ENCODE measurements at places on chromosomes 6 and 20.

DNA sequence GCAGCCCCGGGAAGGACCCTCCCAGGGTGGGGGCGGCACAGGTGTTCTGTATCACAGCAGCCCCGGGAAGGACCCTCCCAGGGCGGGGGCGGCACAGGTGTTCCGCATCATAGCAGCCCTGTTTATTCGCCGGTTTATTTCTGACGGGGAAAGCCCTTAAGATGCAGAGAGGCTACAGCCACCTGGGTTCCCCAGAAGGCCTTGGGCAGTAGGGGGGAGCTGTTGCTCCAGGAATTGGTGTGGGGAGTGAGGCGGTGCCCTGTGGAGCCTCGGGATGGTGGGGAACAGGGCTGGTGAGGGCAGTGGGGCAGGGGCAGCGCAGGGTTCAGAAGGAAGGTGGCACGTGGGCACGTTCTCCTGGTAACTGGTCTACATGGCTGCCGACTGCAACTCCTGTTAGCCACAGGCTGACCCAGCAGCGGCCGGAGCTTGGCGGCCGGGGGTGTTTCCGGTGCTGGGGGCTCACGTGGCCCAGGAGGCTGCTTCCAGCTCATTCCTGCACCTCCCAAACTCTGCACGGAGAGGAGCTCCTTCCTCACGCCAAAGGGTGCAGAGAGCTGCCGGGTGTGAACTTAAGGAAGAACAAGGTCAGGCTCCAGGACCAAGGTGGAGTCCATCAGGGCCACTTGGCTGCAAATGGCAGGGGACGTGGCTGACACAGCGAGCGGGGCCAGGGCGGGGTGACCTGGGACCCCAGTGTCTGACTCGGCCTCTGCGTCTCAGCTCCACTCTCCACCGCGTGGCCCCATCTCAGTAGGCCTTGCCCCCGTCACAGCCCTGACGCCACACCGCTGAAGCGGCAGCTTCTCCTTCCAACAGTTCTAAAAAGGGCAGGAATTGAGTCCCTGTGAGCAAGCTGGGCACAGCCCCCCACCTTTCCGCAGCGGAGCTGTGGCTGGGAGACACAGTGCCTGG is 13.2 kb downstream of the SLCO4A1 start:
- no peak for DNase-seq

GRCh38 chr20:3430376-3431069 is 23.1 kb upstream of the DNAAF9 start:
- DNase-seq = no peak

GRCh38 chr6:134774201-134774638 is 175.7 kb downstream of the ALDH8A1 start:
- peak; percentile 35 for DNase-seq

GRCh38 chr6:14912706-14913105 is 333.2 kb upstream of the JARID2 start:
- DNase-seq = no peak

- DNase-seq = no peak
These were observed 35.8 kb upstream of the SHLD1 start for GRCh38 chr20:5714261-5715041.

DNA sequence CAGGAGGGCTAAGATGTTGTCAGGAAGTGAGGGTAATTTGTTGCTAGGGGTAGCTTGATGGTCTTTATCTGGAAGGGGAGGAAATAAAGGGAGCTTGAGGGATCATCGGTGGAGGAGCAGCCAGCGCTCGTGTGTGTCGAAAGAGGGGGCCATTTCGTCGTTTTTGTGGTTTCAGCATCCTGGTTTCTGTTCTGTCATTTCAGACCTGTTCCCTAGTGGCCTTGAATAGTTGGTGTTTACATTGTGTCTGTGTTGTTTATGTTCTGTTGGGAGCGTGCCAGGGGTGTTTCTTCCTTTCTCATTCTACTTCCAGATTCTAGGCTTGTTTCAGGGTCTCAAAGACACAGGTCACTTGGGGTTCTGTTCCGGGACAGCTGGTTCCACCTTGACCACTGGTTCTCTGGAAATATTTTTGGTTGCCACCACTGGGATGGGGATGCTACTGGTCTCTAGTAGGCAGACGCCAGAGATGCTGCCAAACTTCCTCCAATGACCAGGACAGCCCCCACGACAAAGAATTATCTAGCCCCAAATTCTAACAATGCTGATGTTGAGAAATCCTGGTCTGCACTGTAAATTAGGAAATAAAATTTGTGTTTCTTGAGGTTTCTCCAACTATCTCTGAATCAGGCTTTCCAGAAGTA is 113.9 kb upstream of the NAA20 start:
- peak; percentile 46 for DNase-seq

- no peak for DNase-seq
These were observed 87.5 kb downstream of the JAG1 start for GRCh38 chr20:10586296-10586695.

DNA sequence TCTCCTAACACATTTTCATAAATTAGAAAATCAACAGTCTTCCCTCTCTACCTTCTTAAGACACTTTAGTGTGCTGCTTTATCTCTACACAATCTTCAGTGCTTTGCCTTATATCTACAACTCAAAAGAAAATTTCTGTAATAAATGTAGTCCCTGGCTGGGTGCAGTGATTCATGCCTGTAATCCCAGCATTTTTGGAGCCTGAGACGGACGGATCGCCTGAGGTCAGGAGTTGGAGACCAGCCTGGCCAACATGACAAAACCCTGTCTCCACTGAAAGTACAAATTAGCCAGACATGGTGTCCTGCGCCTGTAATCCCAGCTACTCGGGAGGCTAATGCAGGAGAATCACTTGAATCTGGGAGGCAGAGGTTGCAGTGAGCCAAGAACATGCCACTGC is 9.7 kb upstream of the EDN1 start:
- DNase-seq = peak; percentile 69

GRCh38 chr20:63835021-63835858 is 4.2 kb upstream of the ZBTB46 start:
- DNase-seq = peak; percentile 96

DNA sequence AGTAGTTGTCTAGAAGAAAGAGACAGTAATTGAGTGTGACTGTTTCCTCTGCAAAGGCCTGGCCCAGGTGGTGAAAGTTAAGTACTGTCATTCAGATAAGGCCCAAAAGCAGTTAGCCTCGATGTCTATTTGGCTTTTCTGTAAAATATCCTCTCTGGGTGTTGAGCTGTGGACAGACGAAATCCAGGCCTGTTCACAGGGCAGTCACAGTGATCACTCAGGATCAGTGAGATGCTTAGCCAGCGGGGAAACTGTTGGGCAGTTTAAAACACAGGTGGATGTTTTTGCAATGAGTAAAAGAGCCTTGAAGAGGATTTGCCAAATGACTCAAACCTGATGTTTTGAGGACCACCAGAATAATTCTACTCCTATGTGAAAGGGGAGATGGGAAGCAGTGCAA is 22.0 kb upstream of the PRDM1 start:
- DNase-seq = no peak

GRCh38 chr6:88137915-88138314 is 28.2 kb downstream of the CNR1 start:
- DNase-seq = no peak

DNA sequence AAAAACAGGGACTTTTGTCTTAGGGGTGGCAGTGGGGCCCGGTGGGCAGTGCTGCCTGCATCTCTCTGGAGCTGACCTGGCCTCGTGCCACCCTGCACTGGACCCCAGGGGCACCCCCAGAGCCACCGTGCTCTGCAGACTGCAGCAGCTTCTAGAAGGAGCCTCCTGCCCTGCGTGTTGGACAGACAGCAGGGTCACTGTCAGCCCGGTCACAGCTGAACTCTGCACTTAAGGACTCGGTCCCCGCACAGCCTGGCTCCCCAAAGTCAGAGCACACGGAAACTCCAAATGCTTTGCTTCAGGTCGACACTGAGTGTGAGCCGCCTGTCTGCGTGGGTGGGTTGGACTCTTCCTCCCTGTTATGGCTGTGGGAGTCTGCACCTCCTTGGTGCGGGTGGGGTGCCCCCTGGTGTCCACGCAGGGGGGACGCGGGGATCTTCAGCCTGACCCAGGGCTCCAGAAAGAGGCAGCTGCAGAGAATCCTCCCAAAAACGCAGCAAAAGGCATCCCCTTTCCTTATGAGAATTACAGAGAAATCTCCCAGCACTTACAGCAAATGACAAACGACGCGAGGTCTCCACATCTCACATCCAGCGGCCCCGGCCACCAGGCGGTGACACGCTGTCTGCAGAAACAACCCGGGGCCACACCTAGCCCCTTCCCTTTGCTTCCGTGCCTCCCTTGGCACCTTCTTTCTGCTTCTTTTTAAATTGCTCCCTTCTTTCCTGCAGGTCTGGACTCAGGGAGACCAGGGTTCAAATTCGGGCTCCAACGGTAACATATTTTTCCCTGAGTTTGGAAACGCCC is 36.3 kb upstream of the DACT2 start:
- peak; percentile 3 for DNase-seq

- no peak for DNase-seq
These were observed 611.0 kb downstream of the DOK5 start for GRCh38 chr20:55086421-55086820.

DNA sequence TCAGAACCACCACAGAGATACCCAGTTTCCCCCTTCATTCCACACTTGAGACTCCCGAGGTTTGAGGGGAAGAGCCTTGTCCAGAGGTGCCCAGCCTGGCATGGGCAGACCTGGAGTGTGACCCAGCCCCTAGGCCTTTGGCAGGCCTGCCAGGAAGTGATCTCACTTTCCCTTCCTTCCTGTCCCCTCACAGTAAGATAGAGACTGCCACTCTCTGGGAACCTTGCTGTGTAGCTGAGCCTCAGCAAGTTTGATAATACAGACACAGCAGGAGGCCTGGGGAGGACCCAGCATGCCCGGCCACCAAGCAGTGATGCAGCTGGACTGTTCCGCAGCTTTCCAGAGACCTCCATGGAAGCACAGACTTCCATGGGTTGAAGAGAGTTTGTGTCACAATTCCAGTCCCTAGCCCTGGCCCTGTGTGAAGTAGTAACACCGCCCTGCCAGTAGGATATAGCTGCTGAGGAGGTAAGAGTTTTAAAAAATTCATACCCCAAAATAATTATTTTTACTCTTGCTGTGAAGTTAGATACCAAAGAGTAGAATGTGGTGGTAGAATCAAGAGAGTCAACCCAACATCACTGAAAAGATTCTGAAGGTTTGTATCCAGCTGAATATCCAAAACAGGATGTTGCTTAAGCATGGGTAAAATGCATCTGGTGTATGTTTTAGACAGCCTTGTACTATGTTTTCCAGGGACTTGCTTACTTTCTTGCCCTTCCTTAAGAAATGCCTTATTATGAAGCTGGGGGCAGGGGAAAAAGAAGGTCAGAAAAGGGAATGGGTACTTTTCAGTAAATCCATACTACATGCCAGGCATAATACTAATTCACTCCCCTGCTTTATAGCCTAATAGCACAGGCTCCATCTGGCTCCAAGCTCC is 16.3 kb downstream of the PKIG start:
- DNase-seq = peak; percentile 35

GRCh38 chr6:89273816-89274215 is 41.3 kb downstream of the GABRR2 start:
- no peak for DNase-seq

GRCh38 chr6:47977314-47977713 is 133.7 kb downstream of the PTCHD4 start:
- DNase-seq = no peak

DNA sequence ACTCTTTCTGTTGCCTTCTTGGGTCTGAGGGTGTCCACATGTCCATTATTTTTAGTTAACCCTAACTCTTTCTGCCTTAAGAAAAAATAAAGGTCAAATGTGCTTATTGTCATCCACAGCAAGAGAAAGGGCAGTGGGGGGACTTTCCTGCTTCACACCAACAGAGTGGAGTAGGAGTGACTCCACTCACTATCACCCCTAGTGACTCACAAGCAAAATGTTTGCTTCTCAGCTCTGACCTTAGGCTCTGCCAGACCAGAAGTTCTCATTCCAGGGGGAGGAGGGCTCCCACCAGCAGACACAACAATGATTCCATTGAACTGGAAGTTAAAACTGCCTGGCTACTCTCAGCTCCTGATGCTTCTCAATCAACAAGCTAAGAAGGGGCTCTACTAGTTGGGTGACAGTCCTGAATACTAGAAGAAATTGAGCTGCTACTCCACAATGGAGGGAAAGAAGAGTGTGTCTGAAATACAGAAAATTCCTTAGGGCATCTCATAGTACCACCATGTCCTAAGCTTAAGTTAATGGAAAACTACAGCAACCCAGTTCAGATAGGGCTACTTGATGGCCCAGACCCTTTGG is 83.9 kb upstream of the AFDN start:
- DNase-seq = no peak

DNA sequence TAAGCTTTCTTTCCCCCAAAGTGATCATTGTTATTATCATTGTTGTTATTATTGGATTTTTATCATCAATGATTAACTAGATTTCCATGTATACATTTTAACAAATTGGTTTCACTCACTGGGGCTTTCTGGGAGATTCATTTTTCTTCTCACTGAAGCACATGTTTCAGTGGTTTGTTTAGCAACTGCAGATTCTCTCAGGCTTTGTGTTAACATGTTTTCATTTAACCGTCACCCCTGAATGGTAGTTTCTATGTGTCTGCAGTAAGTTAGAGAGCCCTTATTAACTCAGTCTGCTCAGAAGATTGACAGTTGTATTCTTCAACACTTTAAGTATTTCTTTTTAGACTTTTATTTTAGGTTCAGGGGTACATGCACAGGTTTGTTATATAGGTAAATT is 12.4 kb downstream of the ZKSCAN4 start:
- DNase-seq = no peak

- DNase-seq = no peak
These were observed 2.8 kb downstream of the COL9A3 start for GRCh38 chr20:62819494-62820174.

DNA sequence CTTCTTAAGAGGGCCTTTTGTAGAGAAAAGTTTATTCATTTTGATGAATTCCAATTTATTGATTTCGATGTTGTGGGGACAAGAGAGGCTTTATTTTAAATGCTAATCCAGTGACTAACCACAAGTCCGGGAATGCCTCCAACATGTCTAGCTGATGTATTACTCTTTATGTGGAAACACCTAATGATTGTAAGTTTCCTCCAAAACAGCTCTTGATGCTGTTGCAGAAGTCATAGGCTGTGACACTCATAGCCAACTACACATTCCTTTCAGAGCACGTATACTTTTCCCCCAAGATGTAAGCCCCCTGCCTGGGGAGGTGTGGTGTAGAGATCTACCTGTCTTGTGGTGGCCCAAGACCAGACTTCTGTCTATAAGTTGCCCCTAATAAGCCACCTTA is 61.3 kb upstream of the RNF24 start:
- DNase-seq = peak; percentile 94

DNA sequence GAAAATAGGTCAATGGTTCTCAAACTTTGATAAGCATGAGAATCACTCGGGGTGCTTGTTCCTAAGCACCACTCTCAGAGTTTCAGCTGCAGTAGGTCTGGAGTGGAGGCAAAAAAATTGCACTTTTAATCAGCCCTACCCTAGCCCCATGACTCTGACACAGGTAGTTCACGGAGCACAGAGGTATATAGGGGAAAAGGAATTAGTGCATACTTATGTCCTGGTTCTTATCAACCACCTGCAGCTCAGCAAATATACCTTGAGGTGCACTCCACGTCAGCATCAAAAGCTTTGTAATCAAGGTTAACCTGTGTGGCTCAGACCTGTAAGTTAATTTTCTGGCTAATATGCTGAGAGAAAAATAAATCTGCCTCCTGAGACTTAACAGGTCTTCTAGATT is 138.8 kb upstream of the HMGN3 start:
- no peak for DNase-seq

Measured in AG10803 (cell line).